Liver (tissue), 10 donors: ENCODE measurements at places on chromosomes 5 and 9.
A peak's percentile ranks its signal among the peaks of the same experiment; 100 is the strongest.

GRCh38 chr9:121278477-121279261 lies 10.7 kb downstream of the GSN start:
- DNase-seq, result no peak

DNA sequence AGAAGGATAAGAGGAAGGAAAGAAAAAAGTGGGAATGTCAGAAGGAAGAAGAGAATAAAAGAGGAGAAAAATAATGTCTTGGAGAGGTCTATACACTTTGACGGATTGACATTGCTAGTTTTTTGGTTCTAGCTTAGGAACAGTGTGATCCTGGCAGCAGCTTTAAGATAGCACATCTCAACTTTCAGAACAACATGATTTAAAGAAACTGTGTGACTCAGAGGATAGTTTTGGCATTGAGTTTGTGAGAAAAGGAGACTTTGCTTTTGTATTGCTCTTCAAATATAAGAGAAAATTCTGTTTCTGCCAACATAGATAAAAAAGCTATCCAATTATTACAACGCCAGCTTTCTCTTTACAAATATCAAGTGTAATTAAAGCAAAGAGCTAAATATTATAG lies 260.7 kb upstream of the ARRDC3 start:
- no peak for DNase-seq

DNA sequence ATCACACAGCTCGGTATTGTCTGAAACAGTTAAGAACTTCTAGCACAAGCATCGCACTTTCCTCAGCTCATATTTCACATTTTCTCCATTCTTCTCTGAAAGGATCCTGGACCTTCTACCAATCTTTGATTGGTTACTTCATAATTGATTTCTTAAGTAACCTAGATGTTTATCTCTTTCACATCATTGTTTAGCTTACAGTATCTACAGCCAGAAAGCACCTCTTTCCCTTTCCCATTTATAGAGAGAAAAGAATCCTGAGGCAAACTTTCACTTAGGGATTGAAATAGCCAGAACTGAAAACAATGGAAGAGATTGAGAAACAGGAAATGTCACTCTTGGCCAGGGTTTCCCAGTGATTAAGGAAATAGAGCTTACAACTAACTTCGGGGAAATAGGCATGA lies 2.5 kb downstream of the IL33 start:
- DNase-seq, result no peak

GRCh38 chr5:146521403-146522106 lies 5.6 kb upstream of the GPR151 start:
- no peak for DNase-seq

GRCh38 chr5:31186672-31187267 lies 6.7 kb upstream of the CDH6 start:
- no peak for DNase-seq

- no peak for DNase-seq
Measured at GRCh38 chr9:111566234-111566633, 33.2 kb downstream of the PTGR1 start.

GRCh38 chr9:122158202-122158601 lies 1.4 kb downstream of the NDUFA8 start:
- DNase-seq, result peak; percentile 47

GRCh38 chr5:159737263-159737662 lies 179.0 kb upstream of the ADRA1B start:
- no peak for DNase-seq

DNA sequence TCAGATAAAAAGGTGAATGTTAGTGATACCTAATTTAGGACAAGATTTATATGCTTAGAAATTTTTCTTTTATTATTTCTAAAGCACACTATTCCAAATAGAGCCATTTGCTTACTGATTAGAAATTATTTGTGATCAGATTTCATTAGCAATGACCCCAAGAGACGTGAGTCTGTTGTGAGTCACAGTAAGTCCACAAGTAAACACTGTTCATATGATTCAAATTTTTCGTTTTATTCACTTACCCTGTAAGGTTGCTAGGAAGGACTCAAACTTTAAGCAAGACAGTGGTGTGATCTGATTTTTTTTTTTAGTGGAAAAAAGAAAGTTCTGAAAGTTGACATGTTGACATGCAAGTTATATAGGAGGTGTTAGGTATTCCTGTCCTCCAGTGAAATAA lies 1.2 kb downstream of the CARD6 start:
- no peak for DNase-seq

GRCh38 chr9:87140605-87141109 lies 193.4 kb upstream of the GAS1 start:
- no peak for DNase-seq

DNA sequence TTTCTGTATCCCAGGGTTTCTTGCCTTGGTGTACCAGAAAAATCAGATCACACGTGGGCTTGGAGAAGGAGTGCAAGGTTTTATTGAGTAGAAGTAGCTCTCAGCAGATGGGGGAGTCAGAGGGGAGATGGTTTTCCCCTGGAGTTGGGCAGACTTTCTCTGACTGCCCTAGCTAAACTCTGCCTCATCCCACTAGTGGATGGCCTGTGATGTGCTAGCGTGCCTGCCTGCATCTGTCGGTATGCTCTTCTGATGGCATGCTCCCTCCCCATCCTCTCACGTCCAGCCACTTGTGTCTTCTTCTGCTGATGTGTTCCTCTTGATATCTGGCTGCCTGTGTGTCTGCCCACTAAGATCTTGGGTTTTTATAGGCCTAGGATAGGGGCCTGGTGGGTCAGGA lies 616.1 kb upstream of the RGMB start:
- DNase-seq, result no peak

- DNase-seq, result no peak
Measured at GRCh38 chr5:10244342-10244944, 5.2 kb downstream of the ATPSCKMT start.

DNA sequence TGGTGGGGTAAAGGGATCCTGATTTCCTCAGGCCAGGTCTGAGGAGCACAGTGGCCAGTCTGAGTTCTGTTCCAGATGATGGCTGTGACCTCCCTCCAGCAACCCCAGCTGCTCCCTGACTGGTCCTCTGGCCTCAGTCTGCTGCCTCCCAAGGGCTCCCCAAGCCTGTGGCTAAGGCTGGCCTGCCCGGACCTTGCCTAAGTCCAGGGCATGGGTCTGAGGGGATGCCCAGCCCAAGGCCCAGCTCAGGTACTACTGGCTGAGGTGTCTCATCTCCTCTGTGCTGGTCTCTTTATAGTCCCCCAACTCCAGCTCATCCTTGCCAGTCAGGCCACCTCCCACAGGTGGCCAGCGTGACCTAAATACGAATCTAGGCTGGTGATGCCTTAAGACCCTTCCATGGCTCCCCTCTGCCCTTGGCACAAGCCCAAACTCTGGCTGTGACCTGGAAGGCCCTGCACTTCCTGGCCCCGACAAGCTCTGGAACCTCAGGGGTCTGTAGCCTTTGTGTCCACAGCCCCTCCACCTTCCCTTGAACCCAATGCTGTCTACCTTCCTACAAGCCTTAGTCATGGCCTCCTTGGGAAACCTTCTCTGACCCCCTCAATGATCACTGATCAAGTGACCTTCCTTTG lies 9.8 kb downstream of the KIF12 start:
- DNase-seq, result peak; percentile 28

- DNase-seq, result no peak
Measured at GRCh38 chr9:124450931-124451661, 845 bp downstream of the ADGRD2 start.

GRCh38 chr5:98656796-98657195 lies 116.7 kb upstream of the RGMB start:
- no peak for DNase-seq

GRCh38 chr5:98847054-98847453 lies 73.6 kb downstream of the RGMB start:
- no peak for DNase-seq

DNA sequence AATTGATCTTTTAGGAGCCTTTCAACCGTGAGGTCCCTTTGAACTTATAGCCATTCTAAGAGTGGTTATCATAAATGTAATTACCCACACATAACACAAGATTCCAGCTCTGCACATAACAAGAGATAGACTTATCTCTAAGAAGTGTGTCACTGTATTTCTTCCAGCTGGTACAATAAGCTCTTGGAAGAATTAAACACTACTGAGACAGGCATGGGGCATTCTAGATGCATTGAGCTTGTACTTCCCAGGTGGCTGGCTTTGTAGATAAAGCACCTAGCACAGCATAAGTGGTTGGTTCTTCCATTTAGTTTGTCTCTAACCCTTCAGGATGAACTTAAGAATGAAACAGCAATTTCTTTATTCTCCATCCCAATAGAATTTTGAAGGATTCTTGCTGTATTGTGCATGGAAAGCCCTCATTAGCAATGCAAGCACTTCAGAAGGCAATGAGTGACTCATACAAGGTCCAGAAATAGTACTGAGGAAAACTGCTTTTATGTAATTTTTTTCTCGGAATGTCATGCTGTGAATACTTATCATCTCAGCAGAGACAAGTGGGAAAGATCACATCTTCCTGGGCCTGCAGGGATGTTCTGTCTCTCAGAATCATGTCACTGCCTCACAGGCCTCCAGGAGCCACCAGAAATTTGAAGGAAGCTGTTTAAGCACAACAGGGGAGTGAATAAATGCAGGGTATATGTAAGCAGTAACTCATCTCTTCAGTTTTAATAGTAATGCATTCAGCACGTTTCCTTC lies 91.1 kb upstream of the CD180 start:
- no peak for DNase-seq

DNA sequence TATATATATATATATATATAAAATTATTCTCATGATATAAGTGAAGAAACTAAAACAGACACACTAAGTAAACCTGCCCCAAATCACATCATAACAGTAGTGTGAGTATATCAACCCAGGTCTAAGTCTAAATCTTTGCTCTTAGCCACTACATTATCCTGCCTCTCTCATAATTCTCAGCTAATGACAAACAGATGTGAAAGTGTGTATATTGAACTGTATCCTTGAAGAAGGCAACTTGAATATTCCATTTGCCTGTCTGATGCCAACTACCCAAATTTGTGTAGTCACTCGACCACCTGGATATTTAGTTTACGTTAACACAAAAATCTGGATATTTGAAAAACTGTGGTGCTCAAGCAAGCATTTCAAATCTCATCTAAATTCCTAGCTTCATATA lies 97.4 kb downstream of the PPP2R2B start:
- no peak for DNase-seq

DNA sequence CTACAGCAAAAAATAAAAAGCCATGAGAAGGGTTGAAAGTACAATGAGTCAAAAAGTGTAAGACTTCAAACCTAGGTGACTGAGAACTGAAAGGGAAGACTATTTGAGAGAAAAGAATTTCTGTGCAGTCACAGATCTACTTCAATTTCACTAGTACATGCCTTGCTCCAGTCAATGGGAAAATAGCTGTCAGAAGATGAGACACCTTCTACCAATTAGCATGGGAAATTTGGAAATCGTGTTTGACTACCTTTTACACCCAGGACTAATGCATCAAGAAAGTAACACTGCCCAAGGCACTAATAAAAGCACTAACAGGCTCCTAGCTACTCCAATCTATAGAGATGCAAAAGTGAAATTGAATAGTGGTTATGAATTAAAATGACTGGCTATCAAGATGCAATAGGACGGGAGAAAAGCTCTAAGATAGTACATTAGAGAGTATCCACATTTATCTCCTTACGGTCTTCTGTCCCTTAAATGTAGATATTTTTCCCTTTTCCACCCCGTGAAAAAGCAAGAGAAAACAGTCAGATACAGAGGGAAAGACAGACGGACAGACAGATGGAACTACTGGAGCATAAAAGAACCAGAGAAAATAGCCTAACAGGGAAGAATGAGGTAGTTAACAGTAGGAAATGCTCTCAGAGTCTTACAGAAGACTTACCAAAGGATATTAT lies 15.2 kb downstream of the ERP44 start:
- no peak for DNase-seq

DNA sequence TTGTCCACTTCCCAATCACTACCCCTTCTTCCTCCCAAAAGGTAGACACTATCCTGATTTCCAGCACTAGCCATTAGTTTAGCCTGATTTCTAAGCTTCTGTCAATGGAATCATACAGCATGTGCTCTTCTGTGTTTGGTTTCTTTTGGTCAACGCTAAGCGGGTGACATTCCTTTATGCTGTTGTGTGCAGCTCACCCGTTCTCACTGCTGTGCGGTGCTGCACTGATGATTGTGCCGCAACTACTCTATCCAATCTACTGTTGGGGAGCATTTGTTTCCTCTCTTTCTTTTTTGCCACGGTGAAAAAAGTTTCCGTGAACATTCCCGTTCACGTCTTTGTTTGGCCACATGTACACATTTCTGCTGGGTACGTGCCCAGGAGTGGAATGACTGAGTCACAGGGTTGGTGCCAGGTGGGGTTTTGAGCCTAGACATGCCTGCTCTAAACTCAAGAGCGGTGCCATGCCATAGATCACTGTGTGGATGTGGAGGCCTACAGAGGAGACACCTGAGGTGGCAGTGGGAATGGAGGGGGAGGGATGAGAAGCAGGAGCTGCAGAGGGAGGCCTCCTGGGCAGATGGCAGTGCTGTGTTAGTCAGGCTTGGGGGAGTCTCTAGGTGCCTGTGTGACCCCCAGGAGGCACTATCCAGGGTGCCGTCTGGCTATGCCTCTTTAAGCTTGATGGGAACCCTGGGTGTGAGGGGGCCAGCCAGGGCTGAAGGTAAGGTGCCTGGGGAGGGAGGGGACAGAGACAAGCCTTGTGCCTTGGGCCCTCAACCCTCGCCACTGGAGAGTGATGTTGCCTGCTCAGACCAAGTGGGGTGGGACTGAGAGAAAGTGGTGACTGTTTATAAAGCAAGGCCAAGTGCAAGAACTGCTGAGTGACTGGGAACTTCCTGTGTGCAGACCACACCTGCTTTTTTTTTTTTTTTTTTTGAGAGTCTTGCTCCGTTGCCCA lies 11.4 kb upstream of the ANKRD33B start:
- DNase-seq, result no peak

GRCh38 chr9:126490871-126491567 lies 122.7 kb upstream of the LMX1B start:
- peak; percentile 56 for DNase-seq

GRCh38 chr5:151721087-151721646 lies 34.5 kb upstream of the SPARC start:
- no peak for DNase-seq

DNA sequence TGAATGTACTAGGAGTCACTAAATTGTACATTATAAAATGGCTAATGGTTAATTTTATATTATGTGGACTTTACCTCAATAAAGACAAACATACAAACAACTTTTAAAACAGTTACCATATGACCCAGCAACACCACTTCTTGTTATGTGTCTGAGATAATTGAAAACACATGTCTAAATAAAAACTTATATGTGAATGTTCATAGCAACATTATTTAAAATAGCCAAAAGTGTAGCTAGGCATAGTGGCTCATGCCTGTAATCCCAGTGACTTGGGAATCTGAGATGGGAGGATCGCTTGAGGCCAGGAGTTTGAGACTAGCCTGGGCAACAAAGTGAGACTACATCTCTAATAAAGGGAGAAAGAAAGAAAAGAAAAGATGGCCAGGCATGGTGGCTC lies 22.9 kb downstream of the SLC35A4 start:
- no peak for DNase-seq

DNA sequence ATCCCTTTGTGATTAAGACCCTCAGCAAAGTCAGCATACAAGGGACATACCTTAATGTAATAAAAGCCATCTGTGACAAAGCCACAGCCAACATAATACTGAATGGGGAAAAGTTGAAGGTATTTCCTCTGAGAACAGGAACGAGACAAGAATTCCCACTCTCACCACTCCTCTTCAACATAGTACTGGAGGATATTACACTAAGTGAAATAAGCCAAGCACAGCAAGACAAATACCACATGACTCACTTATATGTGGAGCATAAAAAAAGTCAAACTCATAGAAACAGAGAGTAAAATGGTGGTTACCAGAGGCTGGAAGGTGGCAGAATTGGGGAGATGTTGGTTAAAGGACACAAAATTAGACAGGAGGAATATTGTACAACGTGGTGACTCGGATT lies 118.1 kb upstream of the NFIL3 start:
- DNase-seq, result no peak

GRCh38 chr5:151199581-151200185 lies 24.2 kb downstream of the CCDC69 start:
- DNase-seq, result no peak
